ENCODE measurements at places on chromosomes 16 and 17.

GRCh38 chr17:17021194-17021863 is 20.9 kb upstream of the MPRIP start:
- no peak for DNase-seq

DNA sequence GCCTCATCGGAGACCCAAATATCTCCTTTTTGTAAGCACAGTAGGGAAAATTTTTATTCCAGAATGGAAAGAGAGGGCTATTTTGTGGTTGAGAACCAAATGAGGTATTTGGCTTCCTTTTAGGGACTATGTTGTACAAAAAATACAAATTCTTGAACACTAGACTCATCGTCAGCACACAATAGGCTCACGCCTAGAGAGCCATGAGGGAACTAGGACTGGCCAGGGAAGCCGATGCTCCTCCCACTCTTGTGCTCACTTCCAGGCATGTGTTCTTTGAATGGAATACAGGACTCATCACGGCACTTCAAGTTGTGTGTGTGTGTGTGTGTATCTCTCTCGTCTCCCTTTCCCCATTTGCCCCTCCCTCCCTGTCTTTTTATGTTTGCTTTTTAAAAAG is 17.8 kb upstream of the BLMH start:
- no peak for DNase-seq

DNA sequence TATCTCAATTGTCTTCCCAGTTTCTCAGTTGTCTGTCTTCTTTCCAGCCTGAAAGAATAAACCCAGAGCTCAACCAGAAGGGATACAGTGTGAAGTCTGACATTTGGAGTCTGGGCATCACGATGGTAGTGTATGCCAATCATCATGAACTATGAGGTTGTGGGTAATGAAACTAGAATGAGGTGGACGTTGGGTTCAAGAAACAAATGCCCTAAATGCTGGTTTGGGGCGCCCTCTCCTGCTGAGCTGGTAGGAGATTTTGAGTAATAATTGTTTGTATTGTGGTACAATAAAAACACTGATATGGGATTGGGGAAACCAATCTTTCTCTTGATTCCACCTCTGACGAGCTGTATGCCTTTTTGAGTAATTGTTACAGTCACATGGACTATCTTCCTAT is 110.4 kb downstream of the MAP2K6 start:
- DNase-seq, result no peak

DNA sequence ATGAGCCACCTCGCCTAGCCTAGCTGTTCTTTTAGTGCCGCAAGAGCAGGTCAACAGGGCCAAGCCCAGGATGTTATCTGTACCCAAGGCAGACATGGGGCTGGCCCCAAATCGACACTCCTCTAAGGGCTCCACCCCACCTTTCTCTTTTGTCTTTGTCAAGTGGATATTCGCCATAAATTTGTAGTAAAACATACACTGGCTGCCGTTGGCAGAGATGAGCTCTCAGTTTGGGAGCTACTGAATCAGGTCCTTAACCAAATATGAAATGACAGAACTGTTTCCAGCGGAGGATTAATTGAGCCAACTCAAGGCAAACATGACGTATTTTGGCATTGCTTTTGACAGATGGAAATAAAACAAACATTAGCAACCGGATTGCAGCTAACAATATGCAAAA is 556.9 kb upstream of the CDH5 start:
- no peak for DNase-seq

GRCh38 chr16:1614456-1615102 is 2.4 kb downstream of the CRAMP1 start:
- DNase-seq, result no peak

DNA sequence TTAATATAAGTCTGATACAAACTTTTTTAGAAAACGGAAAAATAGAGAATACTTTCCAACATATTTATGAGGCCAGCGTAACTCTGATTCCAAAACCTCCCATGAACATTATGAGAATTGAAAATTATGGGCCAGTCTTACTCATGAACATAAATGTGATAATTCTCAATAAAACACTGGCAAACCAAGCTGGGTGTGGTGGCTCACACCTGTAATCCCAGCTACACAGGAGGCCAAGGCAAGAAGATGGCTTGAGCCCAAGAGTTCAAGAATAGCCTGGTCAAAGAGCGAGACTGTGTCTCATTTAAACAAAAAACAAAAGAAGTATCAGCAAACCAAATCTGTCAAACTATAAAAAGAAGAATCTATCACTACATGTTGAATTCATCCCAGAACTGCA is 47.8 kb downstream of the CCDC57 start:
- no peak for DNase-seq

Measured in NCI-H526 (cell line).